ENCODE measurements at places on chromosomes 5 and 9.

DNA sequence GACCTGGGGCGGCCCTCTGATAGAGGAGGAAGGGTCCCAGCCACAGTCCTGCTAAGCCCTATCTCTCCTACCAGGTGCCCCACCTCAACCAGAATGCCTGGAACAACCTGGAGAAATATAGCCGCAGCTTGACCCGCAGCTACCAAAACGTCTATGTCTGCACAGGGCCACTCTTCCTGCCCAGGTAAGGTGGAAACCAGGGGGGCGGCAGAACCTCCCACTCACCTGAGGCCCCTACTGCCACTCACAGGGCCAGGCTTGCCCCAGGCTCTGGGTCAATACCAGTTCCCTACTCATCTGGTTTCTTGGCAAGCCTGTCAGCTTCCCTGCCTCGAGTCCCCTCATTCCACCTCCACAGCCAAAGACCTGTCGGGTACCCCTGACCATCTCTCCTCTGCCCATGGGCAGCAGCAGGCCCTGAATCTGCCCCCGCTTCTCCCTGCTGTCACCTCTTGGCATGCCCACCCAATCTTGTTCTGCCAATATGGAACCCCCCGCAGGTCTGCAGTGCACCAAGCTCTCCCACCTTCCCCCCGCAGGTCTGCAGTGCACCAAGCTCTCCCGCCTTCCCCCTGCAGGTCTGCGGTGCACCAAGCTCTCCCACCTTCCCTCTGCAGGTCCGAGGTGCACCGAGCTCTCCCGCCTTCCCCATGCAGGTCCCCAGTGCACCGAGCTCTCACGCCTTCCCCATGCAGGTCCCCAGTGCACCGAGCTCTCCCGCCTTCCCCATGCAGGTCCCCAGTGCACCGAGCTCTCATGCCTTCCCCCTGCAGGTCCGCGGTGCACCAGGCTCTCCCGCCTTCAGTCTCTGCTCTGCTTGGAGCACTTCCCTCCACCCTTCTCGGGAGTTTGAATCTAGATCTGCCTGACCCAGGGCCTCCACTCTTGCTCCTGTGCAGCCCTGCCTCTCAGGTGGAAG is 2.6 kb downstream of the ENDOG start:
- DNase-seq, result no peak

DNA sequence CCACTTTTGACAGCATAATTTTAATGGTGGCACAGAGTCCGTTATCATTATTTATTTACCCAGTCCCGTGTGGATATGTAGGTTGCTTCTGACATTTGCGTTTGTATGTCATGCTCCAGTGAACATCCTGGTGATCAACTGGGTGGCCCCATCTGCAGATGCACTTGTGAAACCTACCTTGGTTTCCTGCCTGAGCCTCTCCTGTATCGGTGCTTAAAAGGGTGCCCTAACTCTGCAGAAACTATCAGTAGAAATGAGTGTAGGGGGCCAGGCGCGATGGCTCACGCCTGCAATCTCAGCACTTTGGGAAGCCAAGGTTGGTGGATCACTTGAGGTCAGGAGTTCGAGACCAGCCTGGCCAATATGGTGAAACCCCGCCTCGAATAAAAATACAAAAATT is 92.1 kb upstream of the IER5L start:
- DNase-seq, result no peak

DNA sequence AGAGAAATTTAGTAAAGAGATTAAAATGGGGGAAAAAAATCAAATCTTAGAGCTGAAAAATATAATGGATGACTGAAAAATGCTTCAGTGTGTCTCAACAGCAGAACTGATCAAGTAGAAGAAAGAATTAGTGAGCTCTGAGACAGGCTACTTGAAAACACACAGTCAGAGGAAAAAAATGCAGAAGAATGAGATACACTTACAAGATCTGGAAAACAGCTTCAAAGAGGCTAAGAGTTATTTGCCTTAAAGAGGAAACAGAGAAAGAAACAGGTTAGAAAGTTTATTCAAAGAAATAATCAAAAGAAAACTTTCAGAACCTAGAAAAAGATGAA is 70.5 kb upstream of the OR2K2 start:
- no peak for DNase-seq

DNA sequence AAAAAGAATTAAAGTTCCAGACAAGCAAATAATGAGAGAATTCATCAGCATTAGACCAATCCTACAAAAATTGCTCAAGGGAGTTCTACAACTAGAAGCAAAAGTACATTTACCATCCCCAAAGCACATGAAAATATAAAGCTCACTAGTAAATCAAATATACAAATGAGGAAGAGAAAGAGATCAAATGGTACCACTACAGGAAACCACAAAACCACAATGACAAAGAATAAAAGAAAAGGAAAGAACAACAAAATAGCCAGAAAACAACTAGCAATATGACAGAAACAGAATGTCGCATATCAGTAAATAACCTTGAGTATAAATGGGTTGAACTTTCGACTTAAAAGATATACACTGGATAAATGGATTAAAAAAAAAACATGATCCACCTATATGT is 739.0 kb downstream of the DTWD2 start:
- DNase-seq, result no peak

GRCh38 chr5:98843481-98843880 is 70.0 kb downstream of the RGMB start:
- no peak for DNase-seq

DNA sequence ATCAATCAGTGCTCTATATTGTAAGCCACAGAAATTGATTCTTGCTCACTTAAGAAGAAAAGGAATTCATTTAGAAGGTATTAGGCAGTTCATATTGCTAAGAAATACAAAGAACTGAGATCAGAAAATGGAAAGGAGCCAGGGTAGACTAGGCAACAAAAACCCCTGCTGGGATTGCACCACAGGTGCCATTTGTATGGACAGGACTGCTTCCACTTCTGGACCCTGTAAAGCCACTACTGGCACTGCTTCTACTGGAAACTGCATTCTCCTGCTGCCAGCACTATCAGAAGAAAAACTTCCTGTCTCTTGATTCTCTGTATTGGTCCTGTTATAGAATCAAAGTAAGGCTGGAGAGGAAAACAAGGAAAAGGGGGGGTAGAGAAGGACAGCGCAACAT is 45.9 kb downstream of the CERT1 start:
- DNase-seq, result no peak

DNA sequence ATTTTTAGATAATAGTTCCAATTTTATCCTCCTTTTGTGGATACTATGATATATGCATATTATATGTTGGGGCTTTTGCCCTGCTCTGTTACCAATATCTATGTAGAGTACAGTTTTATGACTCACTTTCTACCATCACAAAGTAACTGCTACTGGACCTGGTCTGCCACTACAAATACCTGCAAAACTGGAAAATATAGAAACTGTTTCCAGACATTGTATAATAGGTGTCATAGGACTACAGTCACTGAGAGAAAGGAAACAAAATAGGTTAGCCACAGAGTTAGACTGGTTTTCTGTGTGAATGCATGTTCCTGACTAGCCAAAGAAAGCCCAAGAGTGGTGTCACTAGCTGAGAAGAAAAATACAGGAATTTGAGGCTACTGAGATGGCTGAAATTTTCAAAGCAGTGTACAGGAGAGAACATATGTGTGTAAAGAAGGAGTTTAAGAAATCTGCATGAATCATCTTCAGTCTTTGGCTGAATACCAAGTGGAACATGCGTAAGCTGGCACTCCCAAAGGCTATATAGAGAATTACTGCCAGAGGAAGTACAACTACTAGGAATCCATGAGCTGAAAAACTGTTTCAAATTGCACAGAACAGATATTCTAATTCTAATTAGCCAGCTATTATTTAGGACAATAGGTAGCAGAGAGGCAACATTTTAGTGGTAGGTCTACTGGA is 29.0 kb upstream of the FAM174A start:
- DNase-seq, result no peak

DNA sequence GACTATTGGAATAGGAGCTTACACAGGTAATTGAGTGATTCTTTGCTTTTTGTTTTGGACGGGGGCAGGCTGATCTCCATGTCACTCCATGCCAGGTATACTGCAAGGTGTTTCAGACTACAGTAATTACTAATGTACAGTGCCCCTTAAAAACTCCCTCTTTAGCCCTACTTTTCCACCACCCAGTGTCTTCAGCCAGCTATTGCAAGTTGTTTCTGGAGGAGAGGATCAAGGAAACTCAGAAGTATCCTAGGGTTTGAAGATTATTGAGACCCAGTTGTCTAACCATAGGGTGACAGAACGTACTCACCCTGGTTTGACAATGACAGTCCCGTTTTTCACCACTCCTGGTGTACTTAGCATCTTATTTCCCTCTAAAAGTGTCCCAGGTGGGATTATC is 13.4 kb downstream of the CFAP95 start:
- DNase-seq, result no peak

DNA sequence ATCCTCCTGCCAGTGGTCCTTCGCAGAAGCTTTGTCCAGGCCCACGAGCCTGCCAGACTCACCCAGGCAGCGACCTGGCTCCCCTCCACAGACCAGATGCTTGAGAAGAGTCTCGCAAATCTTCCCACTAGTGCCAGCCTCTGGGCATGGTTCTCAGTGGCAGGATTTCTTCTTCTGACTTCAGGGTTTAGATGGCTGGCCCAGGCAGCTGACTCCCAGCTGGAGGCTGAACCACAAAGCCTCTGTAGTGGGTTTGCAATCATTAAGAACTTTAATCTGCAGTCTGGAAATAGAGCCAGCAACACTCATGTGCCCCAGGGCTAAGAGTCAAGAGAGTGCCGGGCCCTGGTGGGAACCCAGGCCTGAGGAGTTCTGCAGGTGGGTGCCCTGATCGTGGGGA is 90.6 kb upstream of the ICE1 start:
- no peak for DNase-seq

DNA sequence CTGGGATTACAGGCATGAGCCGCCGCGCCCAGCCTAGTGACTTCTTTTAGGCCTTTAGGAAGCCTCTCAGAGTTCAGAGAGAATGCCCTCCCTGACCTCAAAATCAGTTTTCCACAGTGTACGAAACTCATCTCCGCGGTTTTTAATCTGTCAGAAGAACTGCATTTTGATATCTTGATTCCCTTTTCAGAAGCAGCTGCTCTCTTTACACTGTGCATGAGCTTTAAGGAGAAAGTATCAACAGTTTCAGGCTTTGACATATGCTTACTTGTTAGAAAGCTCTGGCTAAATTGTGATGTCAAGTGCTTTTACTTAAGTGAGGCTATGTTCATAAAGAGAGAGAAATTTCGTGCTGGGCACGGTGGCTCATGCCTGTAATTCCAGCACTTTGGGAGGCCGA is 74.6 kb downstream of the USP20 start:
- DNase-seq, result no peak

DNA sequence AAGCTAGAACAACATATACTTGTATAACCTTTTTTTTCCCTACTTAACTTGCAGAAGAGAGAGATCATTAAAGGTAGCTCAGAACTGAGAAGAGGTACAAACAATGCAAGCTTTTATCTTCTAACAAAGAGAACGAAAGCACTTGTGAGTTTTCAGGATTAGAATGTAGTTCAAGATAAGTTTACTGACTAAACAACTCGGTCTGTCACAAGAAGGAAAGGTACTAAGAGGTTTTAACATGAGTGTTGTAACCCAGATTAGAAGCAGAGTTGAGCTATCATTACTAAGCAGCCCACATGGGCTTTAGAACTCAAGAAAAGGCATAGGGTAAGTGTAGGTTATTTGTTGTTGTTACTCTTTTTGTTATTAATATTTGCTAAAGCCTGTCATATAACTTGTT is 25.2 kb downstream of the GIN1 start:
- no peak for DNase-seq

GRCh38 chr5:159655757-159656409 is 260.4 kb upstream of the ADRA1B start:
- no peak for DNase-seq

GRCh38 chr9:79028101-79028500 is 543.7 kb upstream of the TLE4 start:
- no peak for DNase-seq

- no peak for DNase-seq
Measured at GRCh38 chr9:128983536-128983935, 36.0 kb downstream of the NUP188 start.

DNA sequence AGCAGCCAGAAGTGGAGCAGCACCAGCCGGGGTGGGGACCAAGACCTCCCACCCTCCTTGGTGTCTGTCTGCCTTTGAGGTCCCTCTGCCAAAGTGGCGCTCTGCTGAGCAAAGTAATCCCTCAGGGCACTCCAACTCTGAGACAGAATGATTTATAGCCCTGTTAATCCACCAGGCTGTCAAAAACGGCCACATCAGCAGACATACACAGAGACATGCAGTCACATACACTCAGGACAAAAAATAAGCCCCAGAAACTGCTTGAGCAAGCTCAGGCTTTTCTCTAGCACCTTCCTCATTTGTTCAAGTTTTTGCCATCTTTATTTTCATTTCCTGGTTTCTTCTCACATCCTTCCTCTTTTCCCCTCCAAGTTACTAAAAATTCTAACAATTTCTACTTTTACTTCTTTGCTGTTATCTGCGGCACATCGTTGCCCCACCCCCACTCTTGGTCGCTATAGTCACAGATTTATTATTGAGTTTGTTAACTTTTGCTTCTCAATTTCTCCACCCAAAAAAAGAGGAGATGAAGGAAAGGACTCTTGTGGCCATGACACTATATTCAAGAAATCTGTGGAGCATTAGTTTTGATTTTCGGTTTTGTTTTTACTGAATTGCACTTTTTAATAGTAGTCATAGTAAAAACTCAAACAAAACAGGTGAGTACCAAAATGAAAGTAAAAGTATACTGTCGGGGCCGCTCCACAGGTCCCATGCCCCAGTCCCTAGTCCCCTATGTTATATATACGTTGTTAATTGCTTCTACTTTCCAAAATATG is 17.4 kb upstream of the ADRB2 start:
- DNase-seq, result no peak

DNA sequence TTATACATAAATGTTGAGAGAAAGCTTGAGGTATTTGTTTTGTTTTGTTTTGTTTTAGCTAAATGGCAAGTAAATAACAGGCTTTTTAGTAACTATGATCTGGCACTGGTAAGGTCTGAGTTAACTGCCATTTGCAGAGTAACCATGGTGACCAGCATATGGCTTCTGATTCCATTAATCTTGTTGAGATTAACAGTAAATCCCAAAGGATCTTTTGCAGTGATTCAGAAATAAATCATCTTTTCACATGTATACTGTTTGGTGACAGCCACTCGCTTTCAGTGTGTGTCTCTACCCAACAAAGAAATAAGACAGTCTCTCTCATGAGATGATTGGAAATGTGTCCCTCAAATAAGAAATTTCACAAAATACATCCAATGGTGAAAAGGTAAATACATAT is 235.6 kb downstream of the RAB3C start:
- DNase-seq, result no peak
